ENCODE measurements at places on chromosomes 16 and 17.
A peak's percentile ranks its signal among the peaks of the same experiment; 100 is the strongest.

DNA sequence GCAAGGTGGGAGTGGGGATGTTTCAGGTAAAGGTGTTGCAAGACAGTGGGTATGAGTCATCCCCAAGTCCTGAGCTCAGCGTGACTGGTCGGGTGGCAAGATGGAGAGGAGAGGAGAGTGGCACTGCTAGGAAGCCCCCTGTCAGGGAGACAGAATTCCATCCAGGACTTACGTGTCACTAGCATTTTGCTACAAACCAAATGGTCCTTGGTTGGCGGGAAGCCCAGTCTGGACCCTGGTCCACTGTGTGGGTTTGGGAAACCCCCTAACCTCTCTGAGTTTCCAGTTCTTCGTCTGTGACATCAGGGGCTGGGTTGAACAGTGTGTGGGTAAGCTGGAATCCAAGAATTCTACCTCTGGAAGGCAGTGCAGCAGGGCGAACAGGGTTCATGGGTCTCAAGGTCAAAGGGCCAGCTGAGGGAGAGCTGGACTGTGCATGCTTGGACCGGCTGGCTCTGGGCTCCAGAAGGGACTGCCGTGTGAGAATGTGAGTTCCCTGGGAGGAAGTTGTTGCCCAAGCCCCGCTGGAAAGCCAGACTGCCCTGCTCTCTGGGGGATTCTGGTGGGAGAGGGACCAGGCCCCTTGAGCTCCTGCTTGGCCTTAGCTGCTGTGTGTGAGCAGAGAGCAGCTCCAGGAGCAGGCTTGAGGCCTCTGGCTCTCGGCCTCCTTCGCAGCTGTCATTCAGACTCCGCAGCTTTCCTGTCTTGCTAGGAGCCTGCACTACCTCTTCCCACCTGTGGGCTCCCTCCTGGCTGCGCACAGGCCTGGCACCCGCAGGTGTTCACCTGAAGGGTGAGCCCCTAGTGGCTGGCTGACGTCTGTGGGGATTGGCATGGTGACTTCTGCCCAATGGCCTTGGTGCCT is 84.6 kb downstream of the NT5M start:
- DNase-seq, result no peak

- peak; percentile 89 for DNase-seq
These were observed 47.9 kb upstream of the HNF1B start for GRCh38 chr17:37792787-37793186.

DNA sequence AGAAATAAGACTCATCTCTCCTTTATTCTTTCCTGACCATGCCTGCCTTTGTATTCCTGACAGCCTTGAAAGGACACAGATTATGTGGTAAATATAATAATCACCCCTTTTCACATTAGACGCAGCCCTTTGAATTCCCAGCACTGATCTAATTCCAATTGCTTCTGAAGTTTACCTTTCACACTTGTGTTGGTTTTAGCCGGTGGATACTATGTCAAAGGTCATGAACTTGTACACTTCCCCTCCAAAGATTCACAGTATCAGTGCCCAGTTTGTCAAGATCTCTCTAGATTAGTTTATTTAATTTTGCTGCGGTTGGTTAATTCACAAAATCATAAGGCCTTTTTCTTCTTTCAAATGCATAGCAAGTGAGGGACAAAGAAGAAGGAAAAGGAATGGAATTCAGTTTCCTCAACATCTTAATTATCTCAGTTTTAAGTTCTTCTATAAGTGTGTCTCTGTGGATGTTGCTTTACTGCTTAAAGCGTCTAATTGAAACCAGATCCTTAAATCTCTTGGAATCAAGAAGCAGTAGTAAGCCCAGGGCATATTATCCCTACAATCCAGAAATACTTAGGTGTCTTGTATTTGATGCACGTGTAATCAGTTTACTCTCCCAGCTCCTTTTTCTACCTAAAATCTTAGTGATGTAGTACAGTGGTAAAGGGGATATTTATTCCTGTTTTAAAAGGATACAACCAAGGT is 174.3 kb upstream of the TBX2 start:
- no peak for DNase-seq

DNA sequence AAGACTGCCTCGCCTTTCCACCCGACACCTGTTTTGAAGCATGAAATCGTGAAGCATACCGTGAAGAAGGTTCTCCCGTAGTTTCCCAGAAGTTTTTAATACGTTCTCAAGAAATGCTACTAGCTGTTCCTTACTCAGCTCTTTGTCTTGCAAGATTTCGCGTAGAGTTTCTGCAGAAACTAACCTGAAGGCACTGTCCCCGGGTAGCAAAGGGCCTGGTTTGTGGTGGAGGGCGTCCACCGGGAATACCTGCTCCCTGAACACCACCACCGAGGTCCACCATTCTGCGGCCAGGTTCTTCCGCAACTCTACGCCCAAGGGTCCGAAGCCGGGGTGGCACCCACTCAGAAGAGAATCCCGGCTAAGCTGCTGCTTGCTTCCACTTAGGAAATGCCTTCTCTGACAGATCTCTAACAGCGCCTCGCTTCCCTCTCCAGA is 487 bp downstream of the POLG2 start:
- no peak for DNase-seq

GRCh38 chr17:38766341-38766740 is 13.8 kb downstream of the PSMB3 start:
- no peak for DNase-seq

DNA sequence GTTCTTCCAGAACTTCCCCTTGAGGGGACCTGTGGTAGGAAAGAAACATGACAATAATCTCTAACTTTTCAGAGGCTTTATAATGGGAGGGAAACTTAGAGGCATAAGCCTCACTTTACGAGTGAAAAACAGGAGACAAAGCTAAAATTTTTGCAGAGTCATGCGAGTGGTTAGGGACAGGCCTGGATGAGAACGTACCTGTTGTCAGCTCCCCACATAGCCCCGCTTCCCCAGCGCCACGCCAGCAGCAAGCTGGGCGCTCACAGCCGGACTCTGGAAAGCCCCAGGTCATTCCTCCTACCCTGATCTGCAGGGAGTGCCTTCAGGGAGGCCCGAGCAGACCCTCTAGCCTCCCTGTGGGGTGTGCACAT is 53.6 kb downstream of the LDHD start:
- no peak for DNase-seq

- DNase-seq, result peak; percentile 62
These were observed 19.8 kb downstream of the SMTNL2 start for GRCh38 chr17:4604111-4604644.

- DNase-seq, result peak; percentile 68
These were observed 5.9 kb downstream of the AXIN1 start for GRCh38 chr16:346587-346986.

- no peak for DNase-seq
These were observed 651 bp downstream of the SHMT1 start for GRCh38 chr17:18362698-18363100.

DNA sequence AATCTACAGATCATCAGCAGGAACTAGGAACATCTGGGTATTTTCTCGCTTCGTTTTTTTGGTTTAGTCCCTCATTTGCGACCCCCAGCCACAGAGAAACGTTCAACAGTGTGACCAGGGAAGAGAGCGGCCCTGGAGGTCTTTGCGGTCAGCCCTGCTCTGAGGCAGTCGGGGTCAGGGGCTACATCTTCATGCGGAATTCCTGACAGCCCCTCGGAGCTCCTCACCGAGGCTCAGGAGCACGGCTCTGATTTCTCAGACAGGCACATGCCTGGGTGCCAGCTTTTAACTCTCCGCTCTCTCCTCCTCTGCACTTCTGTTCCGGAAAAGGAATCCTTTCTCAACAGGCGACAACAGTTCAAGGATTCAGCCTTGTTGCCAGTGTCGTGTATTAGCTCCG is 8.0 kb upstream of the WDR45B start:
- no peak for DNase-seq

- no peak for DNase-seq
These were observed at the start of gene WFIKKN1 for GRCh38 chr16:630815-631405. Gene WFIKKN1, plus strand, starts transcription at chr16:630985. Its CDS starts 269 bp downstream, at chr16:631254.

DNA sequence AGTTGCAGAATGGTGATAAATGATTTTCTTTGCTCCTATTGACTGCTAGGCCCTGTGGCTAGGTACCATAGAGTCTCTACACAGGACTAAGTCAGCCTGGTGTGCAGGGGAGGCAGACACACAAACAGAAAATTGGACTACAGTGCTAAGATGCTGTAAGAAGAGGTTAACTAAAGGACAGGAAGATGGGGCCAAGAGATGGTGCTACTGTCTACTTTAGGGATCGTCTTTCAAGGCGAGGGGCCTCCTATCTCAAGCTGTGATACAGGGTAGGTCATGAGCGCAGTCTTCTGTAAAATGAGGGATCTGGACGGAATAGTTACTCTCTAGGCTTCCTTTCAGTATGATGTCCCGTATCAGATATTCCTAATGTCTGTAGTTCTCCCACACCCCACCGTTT is 817 bp downstream of the NME1 start:
- DNase-seq, result peak; percentile 20

- no peak for DNase-seq
These were observed 641.0 kb upstream of the EEF2KMT start for GRCh38 chr16:5738586-5738985.

- DNase-seq, result no peak
These were observed 173.1 kb downstream of the CEP112 start for GRCh38 chr17:66018786-66019185.

DNA sequence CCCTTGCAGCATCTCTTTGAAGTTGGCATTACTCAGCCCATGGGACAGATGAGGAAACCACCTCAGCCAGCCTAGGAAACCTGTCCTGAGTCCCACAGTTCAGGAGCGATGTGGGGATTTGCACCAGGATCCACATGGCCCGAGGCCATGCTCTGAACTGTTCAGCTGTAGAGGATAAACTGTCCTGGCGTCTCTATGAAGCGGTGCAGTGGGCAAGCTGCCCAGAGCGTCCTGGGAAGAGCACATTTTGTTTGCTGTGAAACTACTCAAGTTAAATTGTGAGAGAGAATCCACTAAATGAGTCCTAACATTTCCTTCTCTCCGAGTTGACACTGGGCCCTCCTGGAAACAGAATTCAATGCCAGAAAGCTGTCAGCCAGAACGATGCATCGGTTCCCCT is 276.6 kb upstream of the TNRC6C start:
- DNase-seq, result peak; percentile 1

All from IMR-90 (cell line).